ENCODE measurements at places on chromosomes 4 and X.

DNA sequence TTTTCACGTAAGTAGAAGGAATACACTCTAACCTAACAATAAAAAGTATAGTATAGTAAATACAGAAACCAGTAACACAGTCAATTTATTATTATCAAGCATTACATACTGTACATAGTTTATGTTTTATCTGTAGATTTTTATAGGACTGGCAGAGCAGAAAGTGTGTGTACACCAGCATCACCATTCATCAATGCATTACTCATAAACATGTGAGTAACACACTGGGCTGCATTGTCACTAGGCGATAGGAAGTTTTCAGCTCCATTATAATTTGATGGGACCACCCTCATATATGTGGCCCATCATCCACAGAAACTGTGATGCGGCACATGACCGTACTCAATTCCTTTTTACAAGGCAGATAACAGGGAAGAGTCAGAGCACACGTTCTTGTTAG is 137.8 kb upstream of the RBPJ start:
- no peak for DNase-seq

DNA sequence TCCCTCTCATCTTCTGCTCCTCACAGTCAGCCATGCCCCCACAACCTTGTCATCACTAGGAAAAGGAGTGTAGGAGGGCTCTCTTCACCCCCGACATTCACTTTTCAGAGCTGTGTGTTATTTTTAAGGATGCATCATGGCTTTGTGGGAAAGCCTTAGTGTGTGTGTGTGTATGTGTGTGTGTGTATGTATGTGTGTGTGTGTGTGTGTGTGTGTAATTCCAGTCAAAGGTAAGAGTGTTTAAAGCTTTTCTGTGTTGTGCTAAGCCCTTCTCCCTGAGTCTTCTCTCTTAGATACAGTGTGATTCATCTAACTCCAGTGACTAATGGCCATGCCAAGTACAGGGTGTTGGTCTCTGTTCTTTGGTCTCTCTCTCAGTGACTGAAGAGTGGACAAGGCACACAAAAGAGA is 76.6 kb downstream of the CHIC2 start:
- no peak for DNase-seq

DNA sequence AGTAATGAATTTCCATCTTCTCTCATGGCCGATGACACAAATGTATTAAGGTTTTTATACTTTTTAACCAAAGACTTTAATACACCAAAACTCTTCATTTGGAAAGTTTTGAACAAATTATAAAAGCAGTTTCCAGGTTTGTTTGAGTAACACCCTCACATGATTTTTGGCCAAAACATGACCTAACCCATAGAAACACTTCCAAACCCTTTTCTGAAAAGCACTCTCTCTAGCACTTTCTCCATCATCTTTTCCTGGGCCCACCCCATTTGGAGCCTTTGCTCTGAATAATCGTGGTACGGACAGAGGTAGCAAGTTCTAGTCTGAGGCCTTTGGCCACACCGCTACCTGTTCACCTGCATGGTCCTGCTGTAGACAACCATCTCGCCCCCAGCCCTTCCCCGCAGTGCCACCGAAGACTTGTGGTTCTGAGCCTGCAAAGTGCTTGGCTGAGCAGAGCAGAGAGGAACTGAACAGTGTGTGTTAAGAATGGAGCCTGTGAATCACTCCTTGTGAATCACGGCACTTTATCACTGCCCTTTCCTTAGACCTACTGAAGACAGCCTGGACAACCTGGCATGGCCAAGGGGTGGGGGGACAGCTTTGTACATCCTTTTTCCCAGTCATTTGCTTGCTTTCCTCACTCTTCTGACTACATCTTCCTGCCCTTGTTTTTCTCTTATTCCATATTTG is 181.8 kb downstream of the PTTG2 start:
- DNase-seq, result no peak

- DNase-seq, result no peak
Measured at GRCh38 chrX:15816886-15817285, 26.6 kb downstream of the ZRSR2 start.

DNA sequence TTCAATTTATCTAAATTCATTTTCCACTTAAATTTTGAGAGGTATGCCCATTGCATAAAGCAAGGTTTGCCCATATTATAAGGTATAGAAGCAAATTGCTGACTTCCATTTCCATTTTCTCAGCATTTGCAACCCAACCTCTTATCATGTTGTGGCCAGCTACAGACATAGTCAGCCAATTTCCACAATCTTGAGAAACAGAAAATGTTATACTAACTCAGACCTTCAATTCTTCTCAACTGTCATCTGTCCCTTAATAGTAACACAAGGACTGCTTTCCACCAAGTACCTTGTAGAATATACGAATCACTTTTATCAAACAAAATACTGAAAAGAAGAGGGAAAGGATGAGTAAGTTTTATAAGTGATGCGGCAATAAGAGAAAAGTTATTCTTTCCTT is 11.2 kb upstream of the GRIA3 start:
- DNase-seq, result no peak

- no peak for DNase-seq
Measured at GRCh38 chr4:39044956-39045826, 13.0 kb upstream of the TMEM156 start.

- no peak for DNase-seq
Measured at GRCh38 chrX:149829751-149830191, 48.0 kb downstream of the MAGEA9 start.

DNA sequence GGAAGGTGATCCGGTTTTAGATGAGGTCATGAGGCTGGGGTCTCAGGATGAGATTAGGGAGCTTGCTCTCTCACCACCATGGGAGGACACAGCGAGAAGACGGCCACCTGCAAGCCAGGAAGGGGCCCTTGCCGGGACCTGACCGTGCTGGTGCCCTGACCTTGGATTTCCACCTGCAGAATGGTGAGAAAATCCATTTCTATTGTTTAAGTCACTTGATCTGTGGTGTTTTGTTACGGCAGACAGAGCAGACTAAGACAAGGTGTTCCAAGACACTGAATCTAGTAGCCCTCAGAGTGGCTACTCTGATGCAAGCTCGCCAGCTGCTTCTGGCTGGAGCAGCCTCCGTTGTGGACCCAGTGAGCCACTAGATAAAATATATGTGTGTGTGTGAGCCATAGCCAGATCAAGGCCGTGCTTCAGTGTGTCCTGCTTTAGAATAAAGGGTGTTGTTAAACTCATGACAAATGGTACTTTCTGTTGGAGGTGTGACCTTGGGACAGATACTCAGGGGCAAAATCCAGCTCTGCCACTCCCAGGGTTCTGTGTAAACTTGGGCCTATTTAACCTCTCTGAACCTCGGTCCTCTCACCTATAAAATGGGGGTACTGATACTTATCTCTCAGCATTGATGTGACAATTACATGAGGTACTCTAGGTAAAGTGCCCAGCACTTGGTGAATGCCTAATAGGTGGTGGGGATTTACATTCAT is 67.9 kb upstream of the STX18 start:
- DNase-seq, result no peak

DNA sequence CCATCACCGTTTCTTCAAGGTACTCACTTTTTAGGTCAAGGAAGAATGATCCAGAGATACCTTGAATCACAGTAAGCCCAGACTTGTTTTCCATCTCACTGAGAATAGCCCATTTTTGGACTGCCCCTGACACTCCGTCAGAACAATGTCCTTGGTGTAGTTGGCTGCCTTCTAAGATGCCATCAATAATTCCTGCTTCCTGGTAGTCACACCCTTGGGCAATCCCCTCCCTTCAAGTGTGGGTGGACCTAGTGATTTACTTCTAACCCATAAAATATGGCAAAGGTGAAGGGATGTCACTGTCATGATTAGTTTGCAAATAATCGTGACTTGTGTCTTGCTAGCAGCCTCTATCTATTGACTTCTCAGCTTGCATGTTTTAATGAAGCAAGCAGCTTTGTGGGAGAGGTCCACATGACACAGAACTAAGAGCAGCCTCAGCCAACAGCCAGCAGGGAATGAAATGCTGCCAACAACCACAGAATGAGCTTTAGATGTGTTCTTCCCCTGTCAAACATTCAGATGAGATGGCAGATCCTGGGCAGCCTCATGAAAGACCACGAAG is 20.0 kb upstream of the KLHL34 start:
- DNase-seq, result no peak

GRCh38 chr4:24736066-24736465 is 59.3 kb upstream of the SOD3 start:
- no peak for DNase-seq

All from dorsolateral prefrontal cortex (tissue), 122 donors.